ENCODE measurements at places on chromosomes 5 and 9. TPM values are rescaled to one million over a fixed set of nuclear protein-coding genes. Genes with fewer than 3 reads are reported as not detected.
A peak's percentile ranks its signal among the peaks of the same experiment; 100 is the strongest.

MED27 gene
- total RNA-seq: 25.7 TPM

NR4A3 gene
- 3.6 TPM for total RNA-seq

DAB2 gene
- not detected for total RNA-seq

STKLD1 gene
- total RNA-seq: 0.20 TPM

TNC gene
- total RNA-seq: 0.32 TPM

TSSK1B gene
- total RNA-seq: not detected

ZNF454 gene
- not detected for total RNA-seq

ADAMTS16 gene
- not detected for total RNA-seq

DNA sequence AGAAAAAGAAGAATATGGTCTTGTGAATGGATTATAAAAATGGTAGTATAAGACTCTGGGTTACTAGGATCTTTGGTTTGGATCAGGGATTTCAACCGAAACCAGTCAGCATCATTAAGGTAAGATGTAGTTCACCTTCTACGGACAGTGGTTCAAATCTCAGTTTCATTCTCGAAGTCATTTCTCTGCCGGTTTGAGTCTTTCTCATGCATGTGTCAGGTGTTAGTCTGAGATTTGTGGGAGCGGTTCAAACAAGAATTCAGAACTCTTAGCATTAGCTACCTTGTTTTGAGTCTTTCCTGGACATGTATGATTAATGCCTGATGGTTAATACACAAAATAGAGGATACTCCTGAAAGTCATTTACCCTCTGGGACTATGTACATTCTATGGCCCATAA lies 735.9 kb upstream of the NUDT12 start:
- no peaks in the 10 kb centered on the region for H3K4me1 ChIP-seq
- H3K4me3 ChIP-seq: no peak overlapping the region
- H3K27me3 ChIP-seq: no peaks in the 10 kb centered on the region
- no peaks in the 10 kb centered on the region for H3K36me3 ChIP-seq
- H3K27ac ChIP-seq: no peak overlapping the region

DNA sequence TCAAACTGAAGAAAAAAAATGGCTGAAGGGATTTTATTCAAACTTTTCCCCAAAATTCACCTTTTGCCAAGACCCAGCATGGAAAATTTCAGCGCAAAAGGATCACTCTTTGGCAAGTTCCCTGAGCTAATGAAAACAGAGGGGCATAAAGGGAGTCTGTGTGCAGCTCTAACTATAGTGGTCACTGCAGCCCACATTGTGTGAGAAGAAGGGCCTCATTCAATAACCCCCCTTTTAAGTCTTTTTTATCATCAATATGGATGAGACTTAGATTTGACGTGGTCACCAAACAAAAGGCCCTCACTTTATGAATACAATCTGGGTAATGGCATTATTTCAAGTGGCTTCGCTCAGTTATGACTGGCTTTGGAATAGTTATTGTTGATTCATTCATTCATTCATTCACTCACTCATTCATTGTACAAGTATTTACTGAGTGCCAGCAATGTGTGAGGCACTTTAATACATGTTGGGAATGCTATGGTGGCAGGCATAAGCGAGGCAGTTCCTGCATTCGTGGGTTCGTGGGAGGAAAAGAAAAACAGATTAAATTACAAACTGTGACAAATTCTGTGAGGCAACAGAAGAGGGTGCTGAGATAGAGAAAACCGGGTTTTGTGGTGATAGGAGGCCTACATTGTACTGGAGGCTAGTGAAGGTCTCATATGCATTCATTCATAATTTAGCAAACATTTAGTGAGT lies 145.7 kb upstream of the KLF4 start:
- no peak overlapping the region for H3K27ac ChIP-seq
- no peak overlapping the region for H3K4me3 ChIP-seq
- H3K36me3 ChIP-seq: no peaks in the 10 kb centered on the region
- peaks cover 4% of the 10 kb centered on the region for H3K4me1 ChIP-seq
- no peak for DNase-seq

DNA sequence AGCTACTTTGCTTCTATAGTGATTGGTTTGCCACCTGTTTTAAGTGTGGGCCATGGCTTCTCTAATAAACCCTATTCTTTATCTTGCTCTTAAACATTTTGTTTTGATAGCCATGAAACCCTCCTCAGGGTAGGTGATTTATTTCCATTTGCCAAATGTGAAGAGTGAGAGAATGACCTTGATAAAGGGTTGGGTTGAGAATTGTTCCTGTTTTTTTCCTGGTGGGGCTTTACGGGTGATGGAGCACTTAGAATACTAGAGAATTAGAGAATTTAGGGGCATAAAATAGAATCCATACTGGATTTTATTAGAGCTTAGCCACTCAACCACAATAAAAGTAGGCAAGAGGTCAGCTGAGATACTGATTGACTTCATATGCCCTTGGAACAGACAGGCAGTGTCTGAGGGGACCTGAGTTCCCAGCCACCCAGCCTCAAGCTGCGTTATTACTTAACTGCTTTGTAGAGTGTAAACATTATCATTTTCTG lies 68.9 kb downstream of the COMMD10 start:
- H3K27ac ChIP-seq: no peak overlapping the region
- H3K4me3 ChIP-seq: no peak overlapping the region
- DNase-seq: no peak
- H3K36me3 ChIP-seq: peaks cover 3% of the 10 kb centered on the region
- H3K27me3 ChIP-seq: no peaks in the 10 kb centered on the region

DNA sequence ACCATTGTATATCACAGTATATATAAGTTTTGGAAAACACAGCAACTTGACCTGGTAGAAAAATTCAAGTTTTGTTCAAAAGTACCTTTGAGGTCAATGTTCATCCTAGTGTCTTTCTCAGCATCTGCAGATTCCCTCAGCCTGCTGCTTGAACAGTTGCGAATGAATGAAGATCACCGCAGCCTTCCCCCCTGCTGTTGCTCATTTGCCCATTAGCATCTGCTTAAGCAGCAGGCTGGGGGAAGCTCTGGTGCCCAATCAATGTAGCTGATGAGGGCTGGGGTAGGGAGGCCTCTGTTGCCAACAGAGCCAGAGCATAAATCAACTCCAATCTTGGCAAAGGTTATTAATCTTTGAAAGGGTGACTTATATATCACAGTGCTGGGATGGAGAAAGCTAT lies 586.5 kb upstream of the PTPRD start:
- H3K4me1 ChIP-seq: no peaks in the 10 kb centered on the region
- no peaks in the 10 kb centered on the region for H3K36me3 ChIP-seq
- H3K27ac ChIP-seq: no peak overlapping the region
- no peak for DNase-seq

GRCh38 chr5:159449925-159450324 lies 119.6 kb upstream of the IL12B start:
- peaks cover 71% of the 10 kb centered on the region for H3K27me3 ChIP-seq
- H3K36me3 ChIP-seq: no peaks in the 10 kb centered on the region
- no peak overlapping the region for H3K27ac ChIP-seq
- H3K4me1 ChIP-seq: no peaks in the 10 kb centered on the region

- no peaks in the 10 kb centered on the region for H3K36me3 ChIP-seq
- DNase-seq: no peak
- no peaks in the 10 kb centered on the region for H3K27me3 ChIP-seq
Observed at GRCh38 chr5:113047733-113048652, 71.4 kb downstream of the DCP2 start.

DNA sequence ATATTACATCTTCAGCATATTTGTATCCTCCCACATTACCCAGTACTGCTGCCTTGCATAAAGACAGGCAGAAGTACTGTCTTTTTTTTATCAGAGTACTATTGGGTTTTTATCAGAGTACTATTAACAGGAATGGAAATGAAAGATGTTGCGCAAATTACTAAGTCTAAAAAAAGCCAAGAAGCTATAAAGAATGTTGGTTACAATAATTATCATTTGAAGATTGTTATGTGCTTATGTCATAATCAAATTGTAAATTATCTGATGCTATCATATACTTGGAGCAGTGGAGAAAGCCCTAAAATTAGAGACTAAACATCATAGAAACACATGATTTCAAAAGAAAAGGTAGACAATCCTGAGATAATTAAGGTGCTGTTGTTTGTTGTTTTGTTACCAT lies 188.8 kb downstream of the CCDC192 start:
- H3K27me3 ChIP-seq: peaks cover 2% of the 10 kb centered on the region
- no peaks in the 10 kb centered on the region for H3K4me1 ChIP-seq
- H3K4me3 ChIP-seq: no peak overlapping the region
- no peak overlapping the region for H3K27ac ChIP-seq
- DNase-seq: no peak

- H3K27me3 ChIP-seq: peaks cover 4% of the 10 kb centered on the region
- no peak for DNase-seq
- no peak overlapping the region for H3K27ac ChIP-seq
- H3K4me3 ChIP-seq: no peak overlapping the region
Observed at GRCh38 chr9:2336055-2336454, 285.5 kb upstream of the VLDLR start.

GRCh38 chr9:118305331-118305730 lies 601.1 kb downstream of the TLR4 start:
- H3K4me1 ChIP-seq: no peaks in the 10 kb centered on the region
- no peak overlapping the region for H3K27ac ChIP-seq
- no peaks in the 10 kb centered on the region for H3K27me3 ChIP-seq
- no peak overlapping the region for H3K4me3 ChIP-seq
- no peaks in the 10 kb centered on the region for H3K36me3 ChIP-seq

- H3K4me3 ChIP-seq: no peak overlapping the region
- peaks cover 10% of the 10 kb centered on the region for H3K36me3 ChIP-seq
- no peak overlapping the region for H3K27ac ChIP-seq
Observed at GRCh38 chr5:78896132-78896531, 89.0 kb downstream of the ARSB start.

GRCh38 chr5:179142434-179143198 lies 82.4 kb downstream of the ZNF354C start:
- H3K27me3 ChIP-seq: no peaks in the 10 kb centered on the region
- H3K27ac ChIP-seq: no peak overlapping the region
- DNase-seq: no peak
- no peak overlapping the region for H3K4me3 ChIP-seq

- no peaks in the 10 kb centered on the region for H3K27me3 ChIP-seq
- DNase-seq: peak; percentile 64
- peaks cover 2% of the 10 kb centered on the region for H3K36me3 ChIP-seq
Observed at GRCh38 chr9:125829743-125830142, 82.6 kb downstream of the PBX3 start.

DNA sequence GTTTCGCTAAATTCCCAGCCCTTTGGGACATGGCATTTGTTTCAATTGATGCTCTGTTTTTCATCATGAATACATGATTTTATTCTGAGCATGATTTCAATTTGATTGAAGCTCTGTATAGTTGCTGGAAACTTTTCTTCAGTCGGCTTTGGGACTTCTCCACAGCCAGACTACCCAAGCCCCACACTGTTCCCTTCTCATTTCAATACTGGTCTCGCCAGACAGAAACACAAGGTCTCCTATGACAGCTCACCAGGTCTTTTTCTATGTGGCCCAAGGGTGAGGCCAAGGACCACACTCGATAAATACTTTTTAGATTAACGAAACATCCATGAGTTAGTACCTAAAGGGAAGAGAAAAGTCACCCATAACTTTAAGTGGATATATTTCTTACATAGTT lies 132.2 kb downstream of the ARL15 start:
- no peak overlapping the region for H3K27ac ChIP-seq
- no peaks in the 10 kb centered on the region for H3K36me3 ChIP-seq
- H3K27me3 ChIP-seq: no peaks in the 10 kb centered on the region
- DNase-seq: no peak

DNA sequence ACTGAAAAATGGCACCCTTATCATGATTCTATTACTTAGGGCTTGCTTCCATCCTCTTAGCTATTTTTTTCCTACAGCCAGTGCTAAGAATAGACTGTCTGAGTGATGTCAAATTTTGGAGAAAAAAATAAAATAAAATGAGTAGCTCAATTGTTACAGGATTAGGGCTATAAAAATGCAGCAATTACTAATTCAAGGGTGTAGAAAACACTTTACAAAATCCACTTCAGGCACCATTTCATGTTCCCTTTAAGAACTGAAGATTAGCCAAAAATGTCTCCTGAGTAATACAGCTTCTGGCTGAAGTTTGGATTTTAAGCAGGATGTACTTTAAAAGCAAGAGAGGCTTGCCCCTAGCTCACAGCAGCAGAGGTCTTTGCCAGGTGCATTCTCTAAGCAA lies 240.5 kb upstream of the IRX1 start:
- no peaks in the 10 kb centered on the region for H3K4me1 ChIP-seq
- no peaks in the 10 kb centered on the region for H3K27me3 ChIP-seq
- H3K36me3 ChIP-seq: no peaks in the 10 kb centered on the region
- H3K4me3 ChIP-seq: no peak overlapping the region
- H3K27ac ChIP-seq: no peak overlapping the region
- no peak for DNase-seq

GRCh38 chr9:109418827-109419226 lies 79.3 kb downstream of the PTPN3 start:
- peaks cover 5% of the 10 kb centered on the region for H3K27me3 ChIP-seq
- peak overlapping the region; percentile 60 for H3K27ac ChIP-seq
- H3K36me3 ChIP-seq: peaks cover 1% of the 10 kb centered on the region
- H3K4me3 ChIP-seq: no peak overlapping the region
- peak; percentile 51 for DNase-seq

DNA sequence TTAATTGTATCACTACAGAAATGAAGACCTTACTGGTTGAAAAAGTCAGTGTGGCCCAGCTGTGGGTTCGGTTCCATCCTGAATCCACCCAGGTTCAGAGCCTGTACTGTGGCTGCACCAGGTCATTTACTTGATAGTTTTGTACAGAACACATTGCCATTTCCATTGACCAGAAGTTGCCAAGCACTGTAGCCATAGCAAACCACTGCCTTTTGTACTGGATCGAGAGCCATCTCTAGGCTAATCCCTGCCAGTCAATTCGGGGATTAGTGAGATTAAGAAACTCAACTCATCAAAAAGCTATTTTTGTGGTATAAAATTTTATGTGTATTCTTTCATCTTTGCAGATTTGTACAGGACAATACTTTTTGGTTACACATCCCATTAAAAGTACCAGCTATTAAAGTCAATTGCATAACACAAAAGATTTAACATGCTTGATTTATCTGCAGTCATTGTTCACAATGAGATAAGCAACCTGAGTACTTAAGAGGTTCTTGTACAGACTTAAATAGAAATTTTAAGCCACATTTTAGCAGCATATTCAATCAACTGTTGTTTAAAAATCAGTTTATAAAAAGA lies 108.5 kb upstream of the OTULINL start:
- no peak overlapping the region for H3K27ac ChIP-seq
- H3K27me3 ChIP-seq: peaks cover 14% of the 10 kb centered on the region
- no peak overlapping the region for H3K4me3 ChIP-seq

- H3K4me3 ChIP-seq: no peak overlapping the region
- no peak overlapping the region for H3K27ac ChIP-seq
- no peak for DNase-seq
- H3K36me3 ChIP-seq: no peaks in the 10 kb centered on the region
- no peaks in the 10 kb centered on the region for H3K4me1 ChIP-seq
Observed at GRCh38 chr9:72949918-72950325, 2.9 kb downstream of the ALDH1A1 start.

- H3K4me1 ChIP-seq: no peaks in the 10 kb centered on the region
- H3K27ac ChIP-seq: no peak overlapping the region
- no peak overlapping the region for H3K4me3 ChIP-seq
- H3K36me3 ChIP-seq: no peaks in the 10 kb centered on the region
- H3K27me3 ChIP-seq: peaks cover 7% of the 10 kb centered on the region
- no peak for DNase-seq
Observed at GRCh38 chr9:88221105-88221504, 82.8 kb upstream of the SPATA31C2 start.
